ENCODE measurements at places on chromosomes 11 and 22. TPM values are rescaled to one million over a fixed set of nuclear protein-coding genes. Genes with fewer than 3 reads are reported as not detected.
A peak's percentile ranks its signal among the peaks of the same experiment; 100 is the strongest.

The CCDC89 gene
- total RNA-seq, result 1.1 TPM

The GANAB gene
- total RNA-seq, result 128 TPM

The KLHDC7B gene
- 0.06 TPM for total RNA-seq

The TMEM25 gene
- 8.7 TPM for total RNA-seq

The NAA40 gene
- total RNA-seq, result 17.5 TPM

The TENM4 gene
- 23.5 TPM for total RNA-seq

The LRRC10B gene
- total RNA-seq, result 0.23 TPM

The FSHB gene
- total RNA-seq, result not detected

The SYCE3 gene
- total RNA-seq, result not detected

The SERPING1 gene
- total RNA-seq, result not detected

DNA sequence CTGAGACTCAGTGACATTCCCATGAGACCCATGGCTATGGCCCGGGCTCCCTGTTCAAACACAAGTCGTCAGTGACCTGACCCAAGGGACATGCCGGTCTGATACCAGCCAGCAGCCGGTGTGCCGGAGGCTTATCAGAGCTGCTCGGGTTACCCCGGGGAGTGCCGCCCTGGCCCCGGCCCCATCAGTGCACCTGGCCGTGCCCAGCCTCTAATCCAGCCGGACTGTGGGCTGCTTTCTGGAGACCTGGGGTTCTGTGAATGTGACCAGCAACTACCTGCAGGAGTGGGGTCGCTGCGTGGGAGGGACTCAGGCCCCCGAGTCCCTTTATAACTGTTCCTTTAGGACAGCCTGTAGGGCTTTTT is 52.7 kb downstream of the LINC01488 start:
- DNase-seq, result no peak

DNA sequence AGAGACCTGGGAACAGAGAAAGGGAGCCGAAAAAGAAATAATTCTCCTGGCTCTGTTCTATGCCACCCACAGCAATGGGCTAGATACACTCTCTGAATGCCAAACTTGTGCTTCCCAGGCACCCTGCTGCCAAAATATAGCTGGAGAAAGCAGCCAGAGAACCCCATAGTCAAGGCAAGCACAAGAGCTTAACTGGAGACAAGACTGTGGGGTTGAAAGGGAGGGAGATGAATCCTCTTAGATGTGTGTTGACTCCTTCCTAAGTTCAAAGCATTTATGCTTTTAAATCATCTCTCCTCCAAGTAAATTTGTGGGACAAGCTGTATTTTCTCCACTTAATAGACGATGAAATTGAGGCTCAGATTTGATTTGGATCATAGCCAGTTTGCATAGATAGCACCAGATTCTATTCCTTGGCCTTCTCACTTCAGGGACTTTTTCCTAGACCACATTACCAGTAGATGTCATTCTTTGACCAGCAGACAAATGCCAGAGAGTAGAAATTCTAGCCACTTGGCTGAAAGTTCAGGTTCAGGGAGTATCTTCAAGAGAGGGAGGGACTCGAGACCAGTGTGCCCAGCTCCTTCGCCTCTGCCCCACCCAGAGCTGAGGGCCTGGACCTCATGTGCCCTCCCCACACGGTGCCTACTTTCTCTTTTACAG is 16.5 kb upstream of the ETS1 start:
- no peak for DNase-seq

DNA sequence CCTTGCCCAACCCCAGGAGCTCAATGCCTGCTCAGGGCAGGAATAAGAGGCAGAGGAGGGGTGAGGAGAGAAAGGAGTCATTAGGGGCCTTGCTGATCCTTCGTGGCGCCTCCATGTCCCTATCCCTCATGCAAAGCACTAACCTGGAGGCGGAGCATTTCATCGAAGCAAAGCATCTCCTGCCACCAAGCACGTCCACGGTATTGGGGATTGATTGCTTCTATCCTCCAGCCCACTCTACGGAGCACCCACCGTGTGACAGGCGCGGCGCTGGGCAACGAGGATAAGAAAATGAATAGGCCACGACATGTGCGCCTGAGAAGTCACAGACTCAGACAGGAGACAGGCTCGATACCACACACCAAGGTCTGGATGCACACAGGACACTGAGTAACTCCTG is 67.0 kb downstream of the IGLL1 start:
- no peak for DNase-seq

GRCh38 chr22:47884200-47884599 is 1121.8 kb downstream of the TBC1D22A start:
- no peak for DNase-seq

- DNase-seq, result no peak
These were observed 235.7 kb downstream of the SBF2 start for GRCh38 chr11:10058356-10058755.

GRCh38 chr11:68350759-68351449 is 38.5 kb downstream of the LRP5 start:
- no peak for DNase-seq

GRCh38 chr11:33387581-33387980 is 130.4 kb downstream of the HIPK3 start:
- no peak for DNase-seq

GRCh38 chr11:16028419-16028818 is 327.9 kb downstream of the SOX6 start:
- DNase-seq, result no peak

DNA sequence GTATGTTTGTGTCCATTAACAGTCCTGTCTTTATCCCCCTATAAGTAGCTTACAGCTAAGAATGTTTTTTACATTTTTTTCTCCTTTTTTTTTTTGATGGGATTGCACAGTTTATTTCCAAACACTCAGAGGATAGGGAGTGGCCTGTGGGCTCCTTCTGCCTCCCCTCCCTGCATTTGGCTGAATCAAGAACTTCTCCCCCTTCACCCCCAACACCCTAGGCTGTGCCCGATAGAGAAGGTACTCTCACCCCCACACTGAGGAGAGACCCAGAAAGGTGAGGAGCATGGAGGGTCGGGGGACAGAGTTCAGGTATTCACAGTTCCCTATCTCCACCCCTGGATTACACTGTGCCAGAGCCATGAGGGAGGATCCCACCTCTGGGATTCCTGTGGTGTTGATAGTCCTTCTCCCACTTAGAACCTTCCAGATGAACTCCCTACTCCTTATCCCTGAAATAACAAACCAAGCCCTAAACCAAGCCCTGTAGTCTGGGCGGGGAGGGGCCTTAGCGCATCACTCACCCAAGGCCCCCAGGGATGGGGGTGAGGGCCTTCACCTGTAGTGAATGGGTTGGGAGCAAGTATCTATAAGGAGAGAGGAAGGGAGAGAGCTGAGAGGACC is 97.1 kb downstream of the ADAMTS15 start:
- no peak for DNase-seq

GRCh38 chr11:72981080-72981479 is 161.0 kb downstream of the FCHSD2 start:
- no peak for DNase-seq

DNA sequence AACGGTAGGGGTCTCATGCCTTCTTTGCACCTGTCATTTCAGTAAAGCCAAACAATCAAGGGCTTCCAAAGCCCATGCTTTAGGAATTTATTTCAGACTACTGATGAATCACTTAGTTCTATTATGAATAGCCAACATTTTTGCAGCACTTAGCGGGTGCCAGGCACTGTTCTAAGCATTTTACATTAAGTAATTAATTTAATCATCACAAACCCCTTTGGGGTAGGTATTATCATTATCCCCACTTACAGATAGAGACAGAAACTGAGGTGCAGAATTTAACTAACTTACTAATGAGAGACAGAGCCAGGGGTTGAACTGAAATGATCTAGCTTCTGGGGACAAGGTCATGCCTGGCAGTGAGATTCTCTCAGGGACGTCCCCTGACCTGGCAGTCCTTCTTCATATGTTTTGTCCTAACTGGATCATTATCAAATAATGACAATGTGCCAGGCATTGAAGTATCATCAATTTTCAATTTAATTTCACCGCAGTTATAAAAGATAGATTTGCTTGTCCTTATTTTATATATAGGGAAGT is 31.7 kb upstream of the NAV2 start:
- DNase-seq, result no peak

DNA sequence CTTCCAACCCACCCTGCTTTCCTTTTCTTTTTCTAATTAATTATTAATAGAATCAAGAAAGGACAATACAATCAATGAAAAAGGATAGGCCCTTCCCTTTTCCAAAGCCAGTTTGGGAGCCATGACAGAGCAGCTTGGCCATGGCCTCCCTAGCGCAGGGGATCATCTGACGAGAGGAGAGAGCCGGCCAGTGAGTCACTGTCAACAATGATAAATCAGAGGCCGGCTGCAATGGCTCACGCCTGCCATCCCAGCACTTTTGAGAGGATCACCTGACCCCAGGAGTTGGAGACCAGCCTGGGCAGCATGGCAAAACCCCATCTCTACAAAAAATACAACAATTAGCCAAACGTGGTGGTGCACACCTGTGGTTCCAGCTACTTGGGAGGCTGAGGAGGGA is 27.5 kb upstream of the KRTAP5-7 start:
- DNase-seq, result peak; percentile 21

- no peak for DNase-seq
These were observed 57.8 kb downstream of the CTNND1 start for GRCh38 chr11:57819252-57819979.

DNA sequence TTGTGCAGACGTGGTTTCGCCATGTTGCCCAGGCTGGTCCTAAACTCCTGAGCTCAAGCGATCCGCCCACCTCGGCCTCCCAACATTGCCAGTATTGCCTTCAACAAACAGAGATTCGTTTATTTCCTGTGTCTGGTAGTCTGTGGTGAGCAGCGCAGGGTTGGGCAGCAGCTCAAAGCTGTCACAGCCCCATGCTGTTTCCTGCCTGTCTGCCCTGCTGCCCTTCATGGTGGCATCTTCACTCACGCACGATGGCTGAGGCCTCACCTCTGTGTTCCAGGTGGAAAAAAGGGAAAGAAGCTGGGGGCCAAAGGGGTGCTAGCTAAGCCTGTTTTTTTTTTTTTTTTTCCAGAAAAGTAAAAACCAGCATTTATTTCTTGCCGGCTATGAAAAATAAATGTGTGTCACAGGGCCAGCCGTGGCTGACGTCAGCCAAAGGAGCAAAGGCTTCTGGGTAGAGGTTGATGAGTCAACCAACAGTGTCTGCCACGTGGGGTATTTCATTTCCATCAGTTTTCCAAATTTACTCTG is 28.8 kb downstream of the TBC1D22A start:
- DNase-seq, result peak; percentile 79

DNA sequence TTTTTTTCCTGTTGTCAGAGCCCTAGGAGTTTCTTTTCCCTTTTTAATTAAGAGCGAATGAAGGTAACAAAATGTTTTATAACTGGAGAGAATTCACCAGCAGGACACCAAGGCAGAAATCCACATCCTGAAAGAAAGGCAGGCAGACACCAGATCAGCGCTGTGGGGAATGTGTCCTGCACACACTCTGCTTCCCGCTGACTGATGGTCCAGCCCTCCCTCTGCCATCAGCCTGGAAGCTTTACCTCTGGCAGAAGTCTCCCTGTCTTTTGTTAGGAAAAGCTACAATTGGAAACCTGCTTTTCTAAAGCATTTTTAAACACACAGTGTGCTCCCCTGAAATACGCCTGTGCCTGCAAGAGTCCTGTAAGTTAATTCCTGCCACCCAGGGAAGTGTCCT is 638.5 kb downstream of the NTM start:
- no peak for DNase-seq

- DNase-seq, result no peak
These were observed 10.6 kb downstream of the EIF3M start for GRCh38 chr11:32594272-32594671.

DNA sequence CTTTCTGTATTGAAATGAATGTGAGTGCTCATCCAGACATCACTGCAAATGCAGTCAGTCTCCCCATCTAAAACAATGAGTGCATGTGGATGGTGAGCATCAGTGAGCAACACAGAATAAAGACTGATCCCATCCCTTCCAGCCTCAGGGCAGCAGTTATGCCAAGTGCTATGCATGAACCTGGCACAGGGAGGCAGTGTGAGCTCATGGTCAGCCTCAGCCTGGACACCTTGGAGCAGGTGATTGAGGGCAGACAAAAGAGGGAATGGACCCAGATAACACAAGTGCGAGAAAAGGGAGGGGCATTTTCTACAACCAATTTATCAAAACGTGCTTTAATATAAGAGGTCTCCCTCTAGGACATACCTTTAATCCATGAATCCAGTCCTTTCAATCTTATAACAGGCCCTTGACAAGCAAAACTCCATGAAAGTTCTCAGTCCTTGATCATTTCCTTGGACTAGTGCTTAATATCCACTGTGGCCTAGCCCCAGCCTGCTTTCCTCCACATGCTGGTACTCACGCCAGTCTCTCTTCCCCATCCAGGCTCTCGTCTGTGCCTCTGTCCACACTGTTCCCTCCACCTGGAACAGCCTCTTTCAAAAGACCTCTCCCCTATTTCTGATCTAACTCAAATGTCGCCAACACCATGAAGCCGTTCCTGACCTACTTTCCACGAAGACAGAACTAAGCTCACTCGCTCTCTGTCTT is 50.5 kb upstream of the LRRC55 start:
- DNase-seq, result peak; percentile 39
